ENCODE measurements at places on chromosomes 7 and 10.

GRCh38 chr10:123972481-123973401 lies 81.1 kb upstream of the CPXM2 start:
- no peak for DNase-seq

- no peak for DNase-seq
Observed at GRCh38 chr7:101418694-101419093, 56.0 kb downstream of the COL26A1 start.

GRCh38 chr10:6083523-6084475 lies 5.0 kb upstream of the RBM17 start:
- DNase-seq: peak; percentile 23

GRCh38 chr7:107039199-107039900 lies 5.2 kb upstream of the PRKAR2B start:
- DNase-seq: no peak

GRCh38 chr10:110355922-110356627 lies 51.4 kb upstream of the SMNDC1 start:
- peak; percentile 16 for DNase-seq

- no peak for DNase-seq
Observed at GRCh38 chr7:48067475-48067874, 21.6 kb upstream of the UPP1 start.

Data from activated CD4-positive, alpha-beta T cell treated with anti-CD3 and anti-CD28 coated beads, Interleukin-2, amount 50 U/mL, for 1 hour (primary cell).